Gastrocnemius medialis (tissue), 4 donors: ENCODE measurements at places on chromosomes 4 and X. TPM values are rescaled to one million over a fixed set of nuclear protein-coding genes. Genes with fewer than 3 reads are reported as not detected.
A peak's percentile ranks its signal among the peaks of the same experiment; 100 is the strongest.

GRCh38 chr4:183765251-183765911, 106.3 kb downstream of the TRAPPC11 start:
- DNase-seq: no peak

MPP1 gene
- total RNA-seq: 11.3 TPM

IL21 gene
- total RNA-seq: not detected

GRCh38 chrX:46628460-46629371, 55.2 kb downstream of the CHST7 start:
- peak; percentile 49 for DNase-seq

DNA sequence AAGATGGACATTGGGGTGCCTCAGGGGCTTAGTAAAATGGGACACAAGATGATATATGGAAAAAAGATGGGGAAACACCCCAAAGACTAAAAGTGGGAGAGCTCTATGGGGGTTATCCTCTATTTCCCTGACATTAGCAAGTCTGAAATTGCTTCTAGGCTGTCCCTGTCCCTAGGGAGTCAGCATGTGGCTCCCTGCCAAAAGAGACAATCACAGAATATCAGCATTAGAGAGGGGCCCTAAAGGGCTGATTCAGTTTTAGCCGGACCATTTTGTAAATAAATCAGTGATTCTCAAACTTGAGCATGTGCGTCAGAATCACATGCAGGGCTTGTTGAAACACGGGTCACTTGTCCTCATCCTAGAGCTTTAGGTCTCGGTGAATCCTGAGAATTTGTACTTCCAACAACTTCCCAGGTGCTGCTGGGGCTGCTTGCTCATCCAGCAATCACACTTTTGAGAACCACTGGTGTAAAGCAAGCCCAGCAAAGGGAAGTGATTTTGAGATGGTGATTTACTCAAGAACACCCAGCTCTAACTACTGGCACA, 165.3 kb upstream of the DGKK start:
- DNase-seq: no peak

PPP1R2C gene
- not detected for total RNA-seq

KIAA1210 gene
- total RNA-seq: not detected

TLL1 gene
- total RNA-seq: 0.62 TPM

GRCh38 chrX:35461164-35461563, 337.0 kb upstream of the MAGEB16 start:
- no peak for DNase-seq

GRCh38 chr4:60034361-60034760, 1165.8 kb upstream of the ADGRL3 start:
- DNase-seq: no peak

- DNase-seq: no peak
These were observed 51.8 kb downstream of the MAP7D3 start for GRCh38 chrX:136199365-136199764.

DNA sequence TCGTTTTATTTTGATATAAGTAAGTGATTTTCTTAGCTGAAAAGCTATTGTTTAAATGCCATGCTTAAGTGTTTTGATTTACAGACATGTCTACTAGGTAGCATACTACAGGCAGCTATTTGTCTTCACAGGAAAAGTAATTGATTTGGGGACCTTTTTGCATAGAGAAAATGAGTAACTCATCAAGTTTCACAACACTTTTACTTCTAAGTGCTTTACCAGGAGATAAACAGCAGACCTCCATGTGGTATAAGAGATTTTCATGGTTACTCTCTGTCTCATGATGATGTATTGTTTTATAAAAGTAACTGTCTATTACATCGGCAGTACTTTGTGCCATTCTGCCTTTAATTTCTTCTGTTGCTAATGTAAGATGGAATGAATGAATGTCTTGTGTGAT, 28.7 kb downstream of the RBPJ start:
- DNase-seq: no peak

DNA sequence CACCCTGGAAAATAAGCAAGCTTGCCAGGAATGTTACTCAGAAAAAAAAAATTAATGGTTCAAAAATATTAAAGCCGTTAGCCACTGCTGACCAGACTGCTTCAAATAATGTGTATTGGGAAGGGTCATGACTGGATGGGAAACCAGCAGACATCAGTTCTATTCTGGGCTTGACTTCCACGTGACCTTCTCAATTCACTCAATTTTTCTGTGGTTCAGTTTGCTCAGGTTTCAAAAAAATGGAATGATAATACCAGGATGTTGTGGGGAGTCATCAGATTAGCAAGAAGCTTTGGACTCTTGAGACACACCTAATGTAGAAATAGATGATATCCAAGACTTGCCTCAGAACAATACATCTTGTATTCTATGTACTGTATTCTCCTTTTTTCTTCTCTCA, 541.9 kb upstream of the BOD1L1 start:
- no peak for DNase-seq

- DNase-seq: no peak
These were observed 8.8 kb upstream of the PIGA start for GRCh38 chrX:15344106-15344505.

GRCh38 chr4:109029987-109030386, 267.1 kb upstream of the ETNPPL start:
- no peak for DNase-seq

GRCh38 chr4:123299212-123299691, 97.3 kb upstream of the SPRY1 start:
- no peak for DNase-seq

SH2D1A gene
- not detected for total RNA-seq
